ENCODE measurements at places on chromosomes 1 and 21. TPM values are rescaled to one million over a fixed set of nuclear protein-coding genes. Genes with fewer than 3 reads are reported as not detected.
A peak's percentile ranks its signal among the peaks of the same experiment; 100 is the strongest.

GRCh38 chr1:10830961-10831668 lies 34.7 kb upstream of the CASZ1 start:
- DNase-seq = no peak

The AQP10 gene
- total RNA-seq = not detected

GRCh38 chr1:111660204-111661150 lies 40.9 kb downstream of the RAP1A start:
- no peak for DNase-seq

The DEPDC1 gene
- total RNA-seq = 1.3 TPM

The TRIM58 gene
- 0.74 TPM for total RNA-seq

DNA sequence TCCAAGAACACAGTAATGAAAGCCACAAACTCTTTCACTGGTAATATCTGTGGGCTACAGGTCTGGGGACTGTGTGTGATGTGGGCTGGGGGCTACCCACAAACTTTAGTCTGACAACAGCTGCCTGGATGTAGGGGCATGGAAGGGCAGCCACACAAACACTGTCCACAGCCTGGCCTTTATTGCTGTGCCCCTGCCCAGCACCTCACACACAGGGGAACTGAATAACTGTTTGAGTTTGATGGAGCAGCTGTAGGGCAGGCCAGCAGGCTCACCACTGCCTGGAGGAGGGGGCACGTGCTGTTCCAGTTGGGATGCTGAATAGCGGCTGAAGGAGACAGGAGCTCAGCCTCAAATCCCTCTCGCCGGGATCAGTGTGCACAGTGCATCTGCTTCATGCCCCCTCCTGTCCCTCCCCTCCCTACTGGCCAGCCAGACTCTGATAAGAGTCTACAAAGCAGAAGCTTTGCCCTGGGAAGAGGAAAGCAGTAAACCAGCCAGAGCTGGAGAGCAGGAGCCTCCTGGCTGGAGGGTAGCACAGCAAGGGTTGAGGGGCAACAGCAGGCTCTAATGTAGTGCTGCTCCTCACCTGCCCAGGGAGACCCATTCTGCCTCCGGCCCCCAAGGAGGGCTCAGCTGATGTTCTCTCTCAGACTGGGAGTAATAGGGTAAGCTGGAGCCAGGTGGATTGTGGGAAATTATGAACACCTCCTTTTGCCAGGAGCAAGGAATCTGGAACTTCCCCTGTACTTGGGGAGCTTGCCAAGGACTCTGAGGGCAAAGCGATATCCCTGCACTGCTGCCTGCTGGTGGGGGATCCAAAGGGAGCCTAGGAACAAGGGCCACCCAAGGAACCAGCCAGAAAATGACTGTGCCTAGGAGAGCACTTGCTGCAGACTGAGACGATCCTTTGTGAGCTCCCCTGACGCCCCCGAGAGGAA lies 70.2 kb upstream of the GOLT1A start:
- DNase-seq = no peak

- DNase-seq = no peak
Observed at GRCh38 chr1:54099061-54099610, 45.7 kb downstream of the TCEANC2 start.

The OR10Z1 gene
- not detected for total RNA-seq

GRCh38 chr1:44835738-44836675 lies 7.0 kb downstream of the PTCH2 start:
- DNase-seq = peak; percentile 94

All from adrenal gland (tissue), 19 donors.